ENCODE measurements at places on chromosomes 4 and X.
A peak's percentile ranks its signal among the peaks of the same experiment; 100 is the strongest.

DNA sequence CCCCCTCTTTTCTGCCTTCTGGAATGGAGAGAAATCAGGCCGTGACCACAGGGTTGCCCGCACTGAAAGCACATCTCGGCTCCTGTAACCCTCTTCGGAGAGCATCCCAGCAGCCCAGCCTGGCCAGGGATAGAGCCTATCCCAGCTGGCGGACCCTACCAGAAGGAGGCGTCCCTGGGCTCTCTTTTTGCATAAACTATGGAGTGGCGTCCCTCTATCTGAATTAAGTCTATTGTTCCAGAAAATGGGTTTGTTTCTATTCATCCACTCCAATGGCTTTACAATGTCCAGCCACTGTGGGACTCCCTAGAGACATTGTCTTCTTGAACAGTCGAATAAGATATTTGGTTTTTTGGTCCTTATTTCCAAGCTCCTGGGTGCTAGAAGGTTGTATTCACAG, 689 bp upstream of the NHSL2 start:
- no peak for DNase-seq

GRCh38 chr4:142372530-142373260, 473.4 kb downstream of the INPP4B start:
- DNase-seq: no peak

DNA sequence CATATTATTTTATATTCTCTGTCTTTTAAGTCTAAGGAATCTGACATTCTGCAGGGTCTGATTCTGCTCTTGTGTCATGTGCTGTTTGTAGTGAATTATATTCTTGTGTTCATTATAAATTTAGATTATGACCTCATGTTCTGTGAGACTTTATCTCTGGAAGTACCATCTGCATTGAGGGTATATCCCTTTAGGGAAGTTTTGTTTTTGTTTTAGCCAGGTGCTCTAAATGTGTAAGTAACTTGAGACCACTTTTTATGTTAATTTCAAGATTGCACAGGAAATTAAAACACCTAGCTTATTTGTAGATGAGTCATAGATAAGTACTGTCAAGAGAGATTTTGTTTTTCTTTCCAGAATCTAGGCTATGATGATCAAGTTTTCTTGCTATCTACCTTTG, 35.0 kb upstream of the DKK2 start:
- no peak for DNase-seq

- no peak for DNase-seq
These were observed 25.6 kb downstream of the TXK start for GRCh38 chr4:48108309-48109073.

GRCh38 chr4:88442689-88443191, 14.2 kb upstream of the HERC5 start:
- no peak for DNase-seq

- DNase-seq: no peak
These were observed 321.0 kb upstream of the CXXC4 start for GRCh38 chr4:104815665-104816064.

DNA sequence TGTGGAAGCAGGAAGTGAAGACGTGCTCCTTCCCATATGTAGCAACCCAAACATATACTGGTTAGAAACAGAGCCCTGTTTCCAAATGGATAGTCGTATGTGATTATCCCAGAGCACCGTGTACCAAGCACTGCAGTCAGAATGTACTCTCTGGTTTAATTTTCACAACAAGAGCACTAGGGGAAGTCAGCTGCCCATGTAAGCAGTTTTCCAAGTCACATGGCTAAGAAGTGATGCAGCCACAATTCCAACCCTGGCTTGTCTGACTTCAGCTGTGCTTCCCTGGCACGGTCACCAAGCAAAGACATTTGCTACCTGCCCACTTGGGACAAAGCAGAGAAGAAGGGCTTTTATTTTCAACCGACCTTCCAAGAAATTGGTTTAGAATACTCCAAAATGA, 28.2 kb upstream of the CEP135 start:
- DNase-seq: no peak

DNA sequence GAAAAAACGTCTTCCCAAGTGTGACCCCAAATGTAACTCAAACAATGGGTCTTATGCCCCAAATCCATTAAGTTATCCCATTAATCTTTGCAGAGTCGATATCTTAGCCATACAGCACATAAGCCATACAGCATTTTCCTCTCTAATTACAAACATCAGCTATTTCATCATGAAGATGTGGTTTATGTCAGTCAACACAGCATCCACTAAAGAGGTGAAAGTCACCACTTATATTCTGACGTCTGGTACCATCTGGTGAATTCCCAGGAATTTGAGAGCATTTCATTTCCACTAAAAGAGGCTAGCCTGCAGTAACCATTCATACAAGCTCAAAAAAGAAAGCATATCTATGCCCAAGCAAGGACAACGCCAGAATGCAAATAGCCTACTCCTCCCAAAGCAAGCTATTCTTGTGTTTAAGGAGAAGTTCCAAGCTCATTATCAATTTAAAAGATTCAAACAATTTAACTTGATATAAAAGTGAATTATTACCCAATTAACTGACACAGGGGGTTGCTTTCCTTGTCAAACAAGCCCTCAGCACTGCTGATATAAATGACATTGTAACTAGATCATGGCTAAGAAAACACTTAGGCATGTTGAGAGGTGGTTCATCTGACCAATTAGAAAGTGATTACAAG, 203.3 kb downstream of the ANTXR2 start:
- no peak for DNase-seq

DNA sequence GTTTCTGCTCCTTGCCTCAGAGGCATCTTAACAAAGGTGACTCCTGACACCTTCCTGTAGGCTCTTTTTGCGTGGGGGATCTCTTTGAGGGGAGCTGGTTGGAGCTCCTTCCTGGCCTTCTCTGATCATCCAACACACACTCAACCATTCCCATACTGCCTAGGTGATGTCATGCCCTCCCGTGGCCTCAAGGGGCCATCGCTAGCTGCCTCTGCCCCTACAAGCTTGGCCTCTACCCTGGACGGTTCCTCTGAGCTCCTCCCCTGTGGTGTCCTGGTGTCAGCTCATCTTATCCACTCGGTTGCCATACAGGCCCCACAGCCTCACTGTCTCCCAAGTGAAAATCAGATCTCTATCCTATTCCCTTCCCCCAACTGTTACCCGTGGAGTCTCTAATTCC, 13.7 kb upstream of the ZNF185 start:
- no peak for DNase-seq

GRCh38 chrX:39820938-39821708, 276.6 kb downstream of the BCOR start:
- no peak for DNase-seq

GRCh38 chrX:114332766-114333165, 251.1 kb upstream of the HTR2C start:
- no peak for DNase-seq

- DNase-seq: no peak
These were observed 124.6 kb downstream of the COL4A6 start for GRCh38 chrX:108313669-108314068.

GRCh38 chrX:131802836-131803626, 220.1 kb upstream of the STK26 start:
- DNase-seq: no peak

DNA sequence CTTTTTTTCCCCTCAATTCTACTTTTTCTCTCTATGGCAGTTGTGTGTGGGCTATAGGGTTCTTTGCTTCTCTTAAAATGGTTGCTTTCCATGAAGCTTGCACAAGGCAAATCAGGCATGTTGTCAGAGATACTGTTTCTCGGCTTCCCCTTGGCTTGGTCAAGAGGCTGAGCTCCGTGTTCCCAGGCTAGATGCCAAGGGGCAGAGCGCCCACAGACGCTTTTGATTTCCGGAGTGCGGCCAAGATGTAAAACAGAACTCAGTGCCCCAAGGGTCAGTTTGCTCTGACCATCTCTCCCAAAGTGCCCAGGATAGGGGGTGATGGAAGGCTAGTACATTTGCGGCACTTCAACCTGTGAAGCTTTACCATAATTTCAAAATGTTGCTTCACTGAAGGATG, 64.2 kb upstream of the DIPK2B start:
- DNase-seq: peak; percentile 13

- no peak for DNase-seq
These were observed 621.6 kb downstream of the IQCM start for GRCh38 chr4:149194061-149194460.

DNA sequence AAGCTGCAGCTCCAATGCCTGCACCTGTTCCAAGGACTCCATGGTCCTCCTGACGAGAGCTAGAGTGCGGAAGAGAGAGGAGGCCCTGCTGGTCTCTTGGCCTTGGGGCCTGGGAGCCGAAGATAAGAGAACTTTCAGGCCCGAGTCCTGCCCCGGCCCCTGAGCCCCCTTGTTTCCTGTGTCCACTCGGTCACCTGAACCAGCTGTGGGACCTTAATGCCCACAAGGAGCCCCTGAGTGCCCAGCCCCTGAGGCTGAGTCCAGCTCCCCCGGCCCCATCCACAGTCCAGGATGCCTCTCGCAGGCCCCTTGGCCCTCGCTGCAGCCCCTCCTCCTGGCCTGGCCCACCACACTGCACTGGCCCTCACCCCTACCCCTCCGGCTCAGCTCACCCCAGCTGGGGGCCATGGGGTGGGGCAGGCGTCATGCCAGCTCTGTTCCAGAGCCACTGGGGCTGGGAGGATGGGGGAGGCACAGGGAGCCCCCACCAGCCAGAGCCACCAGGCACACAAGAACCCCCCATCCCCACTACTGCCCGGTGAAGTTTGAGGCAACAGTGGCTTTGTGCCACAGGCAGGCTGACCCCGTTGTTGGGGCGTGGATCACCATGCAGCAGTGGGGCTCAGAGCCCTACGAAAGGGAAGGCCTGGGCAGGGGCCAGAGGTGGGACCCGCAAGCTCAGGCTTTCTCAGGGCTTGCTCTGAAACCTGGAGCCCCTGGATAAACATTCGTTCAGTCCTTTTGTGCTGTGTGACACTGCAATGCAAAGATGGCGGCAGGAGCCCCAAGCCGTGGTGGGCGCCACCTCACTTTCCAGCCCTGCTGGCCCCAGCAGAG, 14.1 kb downstream of the NAT8L start:
- no peak for DNase-seq

GRCh38 chr4:117740736-117741135, 293.6 kb upstream of the NDST3 start:
- no peak for DNase-seq

GRCh38 chr4:174697202-174697601, 131.8 kb downstream of the GLRA3 start:
- no peak for DNase-seq
